Keratinocyte (primary cell): ENCODE measurements at places on chromosomes 13 and 19. TPM values are rescaled to one million over a fixed set of nuclear protein-coding genes. Genes with fewer than 3 reads are reported as not detected.

The C5AR1 gene
- polyA plus RNA-seq, result 0.15 to 0.63 TPM (median 0.42 TPM) in 3 replicates

The SPACA4 gene
- 0.08 TPM in 1 of 3 replicates, not detected in the others for polyA plus RNA-seq

The FBN3 gene
- polyA plus RNA-seq, result not detected in 3 replicates

The MUC16 gene
- polyA plus RNA-seq, result 0.02 to 0.04 TPM (median 0.03 TPM) in 3 replicates

The FLT1 gene
- polyA plus RNA-seq, result 0.01 to 0.21 TPM (median 0.02 TPM) in 3 replicates

The TSEN34 gene
- polyA plus RNA-seq, result 36.5 to 49.7 TPM (median 40.5 TPM) in 3 replicates

The SLC27A1 gene
- 8.4 to 12.6 TPM (median 11.7 TPM) in 3 replicates for polyA plus RNA-seq

The BCL2L12 gene
- 11.8 to 14.8 TPM (median 14.0 TPM) in 3 replicates for polyA plus RNA-seq

The NEK5 gene
- polyA plus RNA-seq, result 0.11 to 0.45 TPM (median 0.21 TPM) in 3 replicates

The MEIS3 gene
- 1.7 to 4.3 TPM (median 3.0 TPM) in 3 replicates for polyA plus RNA-seq

The FFAR2 gene
- polyA plus RNA-seq, result not detected in 3 replicates

The NCCRP1 gene
- 2.3 to 6.0 TPM (median 2.8 TPM) in 3 replicates for polyA plus RNA-seq

The PNMA8C gene
- not detected in 3 replicates for polyA plus RNA-seq

The TUBA3C gene
- not detected in 3 replicates for polyA plus RNA-seq

The TUBB4A gene
- not detected in 3 replicates for polyA plus RNA-seq

The WDR88 gene
- not detected in 3 replicates for polyA plus RNA-seq

The FGF22 gene
- 0.05 TPM in 1 of 3 replicates, not detected in the others for polyA plus RNA-seq
